Stimulated activated CD8-positive, alpha-beta memory T cell treated with anti-CD3 and anti-CD28 coated beads, Interleukin-2, amount 100 ng/mL, for 48 hours (primary cell): ENCODE measurements at places on chromosomes 7 and 10.

- DNase-seq, result no peak
Measured at GRCh38 chr7:103679151-103680132, 233.4 kb upstream of the SLC26A5 start.

DNA sequence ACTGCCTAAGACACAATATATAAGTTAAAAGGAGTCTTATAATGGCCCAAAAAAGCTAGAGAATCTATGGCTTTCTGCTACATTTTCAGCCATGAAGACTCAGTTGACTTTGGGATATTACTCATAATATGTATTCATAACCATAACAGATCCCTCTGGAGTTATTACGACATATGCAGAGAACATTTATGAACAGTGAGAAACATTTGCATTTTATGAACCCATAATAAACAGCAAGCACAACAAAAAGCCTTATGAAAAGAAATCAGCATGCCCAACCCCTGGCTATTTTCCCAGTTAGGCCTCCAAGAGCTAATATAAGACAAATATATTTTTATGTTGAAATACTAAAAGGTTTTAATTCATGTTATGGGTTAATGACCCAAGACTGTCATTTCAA is 52.4 kb downstream of the ARMH3 start:
- no peak for DNase-seq

- no peak for DNase-seq
Measured at GRCh38 chr10:42952931-42953683, 123.8 kb upstream of the RET start.

- no peak for DNase-seq
Measured at GRCh38 chr10:84994722-84995121, 666.3 kb downstream of the CCSER2 start.

- DNase-seq, result no peak
Measured at GRCh38 chr10:112352044-112352443, 21.9 kb upstream of the ACSL5 start.

DNA sequence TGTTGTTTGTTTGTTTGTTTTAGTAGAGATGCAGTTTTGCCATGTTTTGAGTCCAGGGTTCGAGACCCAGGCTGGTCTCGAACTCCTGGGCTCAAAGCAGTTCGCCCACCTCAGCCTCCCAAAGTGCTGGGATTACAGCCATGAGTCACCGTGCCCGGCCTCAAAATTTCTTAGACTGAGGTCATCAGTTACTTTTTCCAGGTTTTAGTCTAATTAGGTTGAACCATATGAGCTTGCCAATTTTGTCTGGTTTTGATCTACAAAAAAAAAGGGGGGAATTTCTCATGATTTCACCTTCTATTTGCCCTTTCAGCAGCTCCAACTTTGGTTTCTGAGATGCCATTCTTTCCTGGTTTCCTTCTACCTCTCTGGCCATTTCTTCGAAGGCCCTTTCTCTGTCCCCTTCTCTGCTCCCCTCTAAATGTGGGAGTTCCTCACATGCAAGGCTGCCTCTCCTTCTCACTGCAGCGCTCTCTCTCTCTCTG is 5.5 kb downstream of the CUEDC2 start:
- no peak for DNase-seq

- no peak for DNase-seq
Measured at GRCh38 chr7:71255537-71256178, 123.7 kb downstream of the GALNT17 start.

GRCh38 chr7:133845005-133845404 is 282.1 kb upstream of the LRGUK start:
- DNase-seq, result no peak

GRCh38 chr10:36621346-36621745 is 504.1 kb upstream of the ANKRD30A start:
- DNase-seq, result no peak

DNA sequence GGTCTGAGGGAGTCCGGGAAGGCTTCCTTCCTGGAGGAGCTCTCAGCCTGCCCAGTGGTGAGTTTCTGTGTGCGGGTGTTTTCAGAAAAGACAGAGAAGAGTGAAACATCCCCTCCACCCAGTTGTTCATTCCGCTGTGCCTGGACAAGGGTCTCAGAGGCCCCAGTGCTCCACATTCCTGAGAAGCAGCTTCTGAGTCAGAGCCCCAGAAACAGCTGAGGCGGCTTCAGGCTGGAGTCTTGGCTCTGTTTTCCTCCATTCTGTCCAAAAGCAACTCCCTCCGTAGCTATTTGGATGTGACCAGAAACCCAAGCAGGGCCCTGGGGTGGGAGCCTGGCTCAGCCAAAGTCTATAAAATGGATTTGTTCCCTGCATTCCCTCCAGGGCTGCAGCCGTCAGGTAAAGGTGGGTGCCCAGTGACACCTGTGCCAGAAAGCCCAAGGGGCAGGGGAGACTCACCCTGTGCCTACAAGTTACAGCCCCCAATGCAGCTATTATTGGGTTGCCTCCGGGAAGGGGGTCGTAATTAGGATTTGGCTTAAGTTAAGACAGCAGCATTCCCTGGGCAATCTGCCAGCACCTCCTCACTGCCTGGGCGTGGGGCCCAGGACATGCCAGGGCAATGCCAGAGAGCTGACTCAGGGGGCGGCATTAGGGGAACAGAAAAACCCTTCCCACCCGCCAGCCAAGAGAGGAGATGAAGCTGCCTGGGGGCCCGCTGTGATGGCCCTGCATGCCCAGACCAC is 13.1 kb upstream of the CAMK2G start:
- DNase-seq, result no peak

DNA sequence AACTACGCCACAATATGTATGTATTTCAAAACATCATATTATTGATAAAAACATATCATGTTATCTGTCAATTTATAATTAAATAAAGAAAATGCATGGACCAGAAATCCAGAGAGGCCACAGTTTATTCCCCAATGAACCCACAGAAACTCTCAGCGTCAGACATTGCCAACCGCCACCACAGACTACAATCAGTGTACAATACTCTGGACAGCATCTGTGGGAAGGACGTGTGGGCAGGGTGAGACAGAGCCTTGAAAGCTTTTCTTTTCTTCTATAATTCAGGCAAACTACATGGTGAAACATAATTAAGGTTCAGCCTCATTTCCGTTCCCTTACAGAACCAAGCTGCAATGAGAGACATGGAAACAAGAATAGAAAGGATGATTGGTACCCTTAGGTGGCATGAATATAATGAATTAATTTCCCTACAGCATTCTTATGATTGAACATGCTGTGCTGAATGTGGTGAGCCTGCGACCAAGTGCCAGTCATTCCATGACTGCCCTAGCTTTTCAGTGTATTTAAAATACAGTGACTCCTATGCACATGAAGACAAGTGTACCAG is 909.3 kb downstream of the SORCS1 start:
- DNase-seq, result no peak

GRCh38 chr7:118478931-118479330 is 254.4 kb downstream of the ANKRD7 start:
- no peak for DNase-seq

- DNase-seq, result no peak
Measured at GRCh38 chr10:22002591-22003176, 846 bp downstream of the DNAJC1 start.

GRCh38 chr7:30278376-30278775 is 6.0 kb upstream of the ZNRF2 start:
- DNase-seq, result no peak

GRCh38 chr10:86836044-86836443 is 79.6 kb downstream of the BMPR1A start:
- DNase-seq, result no peak

DNA sequence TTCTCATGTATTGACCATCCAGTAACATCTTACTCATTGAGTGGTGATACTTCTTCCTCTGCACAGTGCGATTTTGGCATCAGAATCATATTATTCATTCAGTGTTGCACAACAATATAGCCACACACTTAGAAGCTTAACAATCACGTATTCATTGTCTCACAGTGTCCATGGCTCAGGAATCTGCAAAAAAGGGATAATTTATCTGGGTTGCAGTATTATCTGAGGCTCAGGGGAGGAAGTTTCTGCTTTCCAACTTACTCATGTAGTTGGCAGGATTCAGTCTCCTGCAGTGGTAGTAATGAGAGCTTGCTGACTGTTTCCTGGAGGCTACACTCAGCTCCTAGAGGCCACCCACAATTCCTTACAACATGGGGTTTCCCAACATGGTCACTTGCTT is 803.6 kb downstream of the SORCS1 start:
- DNase-seq, result no peak

GRCh38 chr7:129898502-129899160 is 54.1 kb downstream of the UBE2H start:
- DNase-seq, result no peak
